Activated CD4-positive, alpha-beta T cell treated with anti-CD3 and anti-CD28 coated beads for 1 hour (primary cell): ENCODE measurements at places on chromosomes 12 and 14.

DNA sequence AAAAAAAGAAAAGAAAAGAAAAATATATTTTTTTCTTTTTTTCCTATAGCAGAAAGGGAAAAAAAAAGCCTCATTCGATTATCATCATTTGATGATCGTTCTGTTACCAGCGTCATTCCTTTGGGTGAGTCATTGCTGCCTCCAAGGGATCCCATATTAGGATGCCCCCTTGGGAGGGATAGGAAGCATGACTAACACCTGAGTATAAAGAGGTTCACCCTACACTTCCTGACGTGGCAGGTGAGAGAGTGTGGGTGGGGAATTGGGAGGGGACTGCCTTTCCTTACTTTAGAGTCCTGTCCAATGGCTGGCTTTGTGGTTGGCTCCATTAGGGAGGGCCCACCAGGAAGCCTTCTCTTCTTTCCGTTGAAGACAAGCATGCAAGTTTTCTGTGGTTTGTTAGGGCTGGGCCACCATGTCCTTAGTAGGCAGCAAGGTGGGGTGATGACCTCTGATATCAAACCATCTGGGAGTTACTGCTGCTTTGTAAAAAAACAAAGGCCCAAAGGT lies 56.1 kb upstream of the FUT8 start:
- no peak for DNase-seq

GRCh38 chr14:101417434-101417833 lies 143.9 kb upstream of the DIO3 start:
- DNase-seq, result no peak

DNA sequence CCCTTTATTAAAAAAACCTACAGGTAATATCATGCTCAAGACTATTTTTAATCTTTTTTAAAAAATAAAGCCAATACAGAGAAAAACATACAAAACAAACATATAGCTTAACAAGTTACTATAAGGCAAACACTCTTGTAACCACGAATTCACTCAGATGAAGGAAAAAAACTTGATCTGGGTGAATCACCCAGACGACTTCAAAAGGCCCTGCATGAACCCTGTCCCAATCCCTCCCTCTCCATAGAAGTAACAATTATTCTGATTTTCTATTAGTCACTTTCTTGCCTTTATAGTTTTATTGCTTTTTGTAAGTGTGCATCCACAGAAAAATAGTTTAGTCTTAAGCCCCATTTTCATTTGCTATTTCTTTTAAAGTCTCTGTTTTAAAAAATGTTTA lies 72.6 kb downstream of the LRP6 start:
- DNase-seq, result no peak

DNA sequence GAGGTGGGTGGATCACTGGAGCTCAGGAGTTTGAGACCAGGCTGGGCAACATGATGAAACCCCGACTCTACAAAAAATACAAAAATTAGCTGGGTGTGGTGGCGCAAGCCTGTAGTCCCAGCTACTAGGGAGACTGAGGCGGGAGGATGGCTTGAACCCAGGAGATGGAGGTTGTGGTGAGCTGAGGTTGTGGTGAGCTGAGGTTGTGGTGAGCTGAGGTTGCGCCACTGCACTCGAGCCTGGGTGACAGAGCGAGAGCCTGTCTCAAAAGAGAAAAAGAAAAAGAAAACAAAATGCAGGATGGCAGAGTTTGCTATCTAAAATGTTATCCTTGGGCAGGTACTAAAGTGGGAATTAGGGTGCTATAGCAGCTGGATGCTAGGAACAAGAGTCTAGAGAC lies 10.8 kb upstream of the GPRC5A start:
- no peak for DNase-seq

DNA sequence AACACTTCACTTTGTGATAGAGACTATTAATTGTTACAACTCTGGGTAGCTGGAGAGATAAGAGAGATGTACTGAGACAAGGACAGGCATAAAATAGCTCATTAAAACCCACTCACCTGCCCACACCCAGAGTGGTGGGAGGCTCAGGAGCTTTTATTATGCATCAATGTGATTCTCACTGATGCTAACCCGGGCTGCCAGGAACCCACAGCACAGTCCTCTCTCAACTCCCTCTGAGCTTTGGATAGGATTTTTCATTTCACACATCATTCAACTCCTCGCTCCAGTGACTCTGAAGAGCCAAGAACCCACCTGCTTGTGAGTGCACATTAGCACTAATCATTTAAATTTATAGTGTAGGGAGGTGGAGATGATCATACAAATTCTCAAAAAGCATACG lies 827.9 kb downstream of the FLRT2 start:
- DNase-seq, result no peak

GRCh38 chr14:71076462-71077092 lies 169.3 kb downstream of the PCNX1 start:
- no peak for DNase-seq

GRCh38 chr12:105273601-105274000 lies 37.6 kb upstream of the APPL2 start:
- no peak for DNase-seq

DNA sequence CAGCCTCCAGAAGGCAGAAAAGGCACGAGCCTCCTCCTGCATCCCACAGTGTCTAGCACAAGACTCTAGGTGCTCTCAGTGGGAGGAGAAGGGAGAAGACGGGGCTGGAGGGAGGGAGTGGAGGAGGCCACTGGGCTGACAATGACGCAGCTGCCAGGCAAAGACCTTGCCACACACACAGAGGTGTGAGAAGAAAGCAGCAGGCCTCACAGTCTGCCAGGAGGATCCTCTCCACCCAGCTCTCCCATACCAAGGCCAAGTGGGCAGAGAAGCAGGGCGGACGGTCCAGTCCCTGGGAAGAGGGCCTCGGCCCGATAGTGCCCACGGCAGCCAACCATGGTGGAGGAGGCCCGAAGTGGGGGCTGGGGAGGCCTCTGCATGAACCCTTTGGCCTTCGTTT lies 78.9 kb downstream of the NCOR2 start:
- no peak for DNase-seq

- DNase-seq, result peak; percentile 15
Measured at GRCh38 chr14:70622111-70622712, 19.5 kb upstream of the TTC9 start.

- no peak for DNase-seq
Measured at GRCh38 chr12:130862161-130862560, 9.7 kb upstream of the RAN start.

GRCh38 chr14:37318938-37319337 lies 121.2 kb downstream of the MIPOL1 start:
- no peak for DNase-seq

DNA sequence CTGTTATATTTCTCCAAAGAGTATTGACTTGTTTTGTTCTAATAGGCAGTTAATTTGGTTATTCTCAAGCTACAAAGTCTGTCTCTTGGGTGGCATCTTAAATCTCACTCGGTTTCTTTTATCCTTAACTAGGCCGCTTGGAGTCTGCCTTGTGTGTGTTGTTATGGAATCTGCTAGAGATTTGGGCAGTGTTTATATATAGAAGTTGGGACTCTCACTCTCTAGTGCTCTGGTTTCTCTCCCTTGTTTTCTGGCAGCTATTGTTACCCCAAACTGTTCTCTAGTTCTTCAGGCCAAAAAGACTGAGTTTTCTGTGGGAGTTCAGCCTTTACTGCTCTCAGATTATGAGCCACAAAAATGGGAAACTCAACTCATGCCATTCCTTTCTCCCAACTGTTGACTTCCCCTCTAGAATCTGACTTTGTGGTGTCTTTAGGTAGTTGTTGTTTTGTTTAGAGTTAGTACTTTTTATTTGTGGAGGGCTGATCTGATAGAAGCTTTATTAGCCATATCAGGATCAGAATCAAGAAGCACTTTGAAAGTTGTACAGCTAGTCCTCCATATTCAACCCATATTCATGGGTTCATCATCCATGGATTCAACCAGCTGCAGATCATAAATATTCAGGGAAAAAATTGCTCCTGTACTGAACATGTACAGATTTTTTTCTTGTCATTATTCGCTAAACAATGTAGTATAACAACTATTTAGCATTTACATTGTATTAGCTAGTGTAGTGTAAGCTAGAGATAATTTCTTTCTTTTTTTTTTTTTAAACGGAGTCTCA lies 11.2 kb downstream of the PSMA6 start:
- DNase-seq, result no peak

DNA sequence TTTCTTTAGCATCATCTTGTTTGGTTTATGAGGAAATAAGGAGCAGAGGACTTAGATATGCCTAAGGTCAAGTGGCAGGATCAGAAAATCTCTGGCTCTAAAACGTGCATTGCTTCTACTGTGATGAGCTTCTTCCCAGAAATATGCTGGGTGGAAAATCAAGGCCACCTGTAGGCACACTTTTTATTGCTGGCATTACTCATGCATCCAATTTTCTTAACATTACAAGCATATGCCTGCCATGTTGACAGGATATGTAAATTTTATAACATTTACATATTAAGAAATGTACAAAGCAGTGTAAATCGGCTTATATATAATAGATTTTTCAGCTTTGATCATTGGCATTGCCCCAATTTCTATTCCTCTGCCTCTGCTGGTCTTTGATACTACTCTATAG lies 409.6 kb downstream of the TMEM132D start:
- no peak for DNase-seq

DNA sequence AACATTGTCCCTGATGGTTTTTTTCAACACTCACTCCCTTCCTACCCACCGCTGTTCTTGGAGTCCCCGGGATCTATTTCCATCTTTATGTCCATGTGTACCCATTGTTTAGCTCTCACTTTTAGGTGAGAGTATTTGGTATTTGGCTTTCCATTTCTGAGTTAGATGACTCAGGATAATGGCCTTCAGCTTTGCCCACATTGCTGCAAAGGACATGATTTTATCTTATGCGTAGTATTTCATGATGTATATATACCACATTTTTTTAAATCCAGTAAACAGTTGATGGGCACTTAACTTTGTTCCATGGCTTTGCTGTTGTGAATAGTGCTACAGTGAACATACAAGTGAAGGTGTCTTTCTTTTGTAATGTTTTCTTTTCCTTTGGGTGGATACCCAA lies 123.5 kb upstream of the KITLG start:
- no peak for DNase-seq

GRCh38 chr14:22472935-22473854 lies 115.8 kb downstream of the DAD1 start:
- DNase-seq, result no peak

DNA sequence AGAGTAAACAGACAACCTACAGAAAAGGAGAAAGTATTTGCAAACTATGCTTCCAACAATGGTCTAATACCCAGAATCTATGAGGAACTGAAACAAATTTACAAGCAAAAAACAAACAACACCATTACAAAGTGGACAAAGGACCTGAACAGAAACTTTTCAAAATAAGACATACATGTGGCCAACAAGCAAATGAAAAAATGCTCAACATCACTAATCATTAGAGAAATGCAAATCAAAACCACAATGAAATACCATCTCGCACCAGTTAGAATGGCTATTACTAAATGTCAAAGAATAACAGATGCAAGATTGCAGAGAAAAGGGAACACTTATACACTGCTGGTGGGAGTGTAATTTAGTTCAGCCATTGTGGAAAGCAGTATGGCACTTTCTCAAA lies 125.8 kb downstream of the C12orf42 start:
- no peak for DNase-seq

- no peak for DNase-seq
Measured at GRCh38 chr14:39841088-39841487, 408.9 kb upstream of the FBXO33 start.

- DNase-seq, result no peak
Measured at GRCh38 chr14:52076334-52076733, 7.5 kb upstream of the NID2 start.

DNA sequence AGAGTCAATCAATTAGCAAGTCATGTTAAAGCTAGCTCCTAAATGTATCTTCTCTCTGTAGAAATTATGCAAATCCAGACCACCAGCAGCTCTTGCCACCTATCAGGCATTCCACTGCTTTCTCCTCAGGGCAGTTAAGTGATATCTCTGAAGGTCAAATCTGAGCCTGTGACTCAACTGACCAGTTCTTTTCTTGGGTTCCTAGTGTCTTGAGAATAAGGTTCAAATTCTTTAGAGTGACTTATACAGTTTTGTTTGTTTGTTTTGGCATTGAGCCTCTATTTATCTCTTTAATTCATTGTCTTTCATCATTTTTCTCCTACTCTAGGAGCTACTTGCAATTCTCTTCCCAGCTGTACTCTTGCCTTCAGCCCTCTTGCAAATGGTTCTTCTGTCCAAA lies 2.5 kb upstream of the LRIG3 start:
- DNase-seq, result no peak

GRCh38 chr12:81588235-81589008 lies 170.7 kb downstream of the PPFIA2 start:
- DNase-seq, result no peak

GRCh38 chr12:53592426-53592825 lies 33.8 kb downstream of the ATF7 start:
- no peak for DNase-seq

- no peak for DNase-seq
Measured at GRCh38 chr12:129964826-129965457, 61.1 kb upstream of the TMEM132D start.

DNA sequence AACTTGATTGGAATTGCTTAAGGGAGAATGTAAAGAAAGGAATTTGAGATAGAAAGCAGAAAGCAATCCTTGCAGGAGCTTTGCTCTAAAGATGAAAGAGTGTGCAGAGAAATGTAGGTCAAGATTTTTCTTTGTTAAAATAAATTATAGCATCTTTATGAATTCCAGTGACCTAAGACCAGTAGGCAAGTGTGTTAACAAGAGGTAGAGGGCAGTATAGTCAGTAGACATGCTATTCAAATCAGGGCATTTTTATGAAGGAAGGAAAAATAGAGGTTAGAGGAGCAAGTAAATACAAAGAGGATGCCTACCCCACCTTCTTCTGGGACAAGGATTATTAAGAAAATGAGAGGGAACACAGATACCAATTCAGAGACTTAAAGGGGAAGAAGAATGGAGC lies 148.5 kb downstream of the PLCZ1 start:
- DNase-seq, result no peak

DNA sequence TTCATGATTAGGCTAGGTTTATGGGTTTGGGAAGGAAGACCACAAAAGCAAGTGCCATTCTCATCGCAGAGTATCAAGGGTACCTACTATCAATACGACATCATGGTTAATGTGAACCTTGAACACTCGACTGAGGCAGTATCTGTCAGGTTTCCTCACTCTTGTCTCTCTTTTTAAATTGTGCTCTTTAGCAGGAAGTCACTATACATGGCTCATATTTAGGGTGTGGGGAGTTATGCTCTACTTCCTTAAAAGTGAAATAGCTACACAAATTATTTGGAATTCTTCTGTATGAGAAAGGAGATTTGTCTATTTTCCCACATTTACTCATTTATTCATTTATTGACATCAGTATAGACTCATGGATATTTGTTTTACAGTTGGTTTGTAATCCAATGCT lies 5.9 kb upstream of the CLEC4E start:
- no peak for DNase-seq
